ENCODE measurements at places on chromosomes 12 and 14. TPM values are rescaled to one million over a fixed set of nuclear protein-coding genes. Genes with fewer than 3 reads are reported as not detected.

DIO2 gene
- total RNA-seq = 14.1 TPM

NFATC4 gene
- 48.2 TPM for total RNA-seq

AMHR2 gene
- not detected for total RNA-seq

KRT85 gene
- not detected for total RNA-seq

DDX24 gene
- 132 TPM for total RNA-seq

CLEC1B gene
- not detected for total RNA-seq

ART4 gene
- total RNA-seq = under 0.01 TPM

SERPINA10 gene
- total RNA-seq = not detected

STON2 gene
- 0.28 TPM for total RNA-seq
